Activated CD4-positive, alpha-beta T cell treated with anti-CD3 and anti-CD28 coated beads for 36 hours (primary cell): ENCODE measurements at places on chromosomes 4 and X. TPM values are rescaled to one million over a fixed set of nuclear protein-coding genes. Genes with fewer than 3 reads are reported as not detected.

Gene PPP1R3F
- total RNA-seq = 4.4 TPM

Gene GATA1
- total RNA-seq = not detected

Gene LRIT3
- total RNA-seq = 0.19 TPM

DNA sequence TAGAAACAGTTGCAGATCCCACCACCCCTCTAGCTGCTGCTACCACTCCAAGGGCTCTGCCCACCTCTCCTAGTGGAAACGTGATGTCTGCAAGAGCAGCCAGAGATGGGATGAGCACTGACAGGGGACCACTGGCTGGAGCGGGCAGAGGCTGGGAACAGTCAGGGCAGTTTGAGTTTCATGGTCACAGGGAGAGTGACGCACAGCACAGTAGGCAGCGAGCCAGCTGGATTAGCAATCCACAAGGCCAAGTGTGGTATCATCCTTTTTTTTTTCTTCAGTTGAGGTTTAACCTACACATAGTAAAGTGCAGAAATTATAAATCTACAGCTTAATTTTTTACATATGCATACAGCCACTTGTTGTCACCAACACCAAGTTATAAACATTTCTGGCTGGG lies 6.4 kb upstream of the SCML2 start:
- no peak for DNase-seq
- no peak overlapping the region for H3K27ac ChIP-seq
- H3K36me3 ChIP-seq = no peaks in the 10 kb centered on the region
- no peaks in the 10 kb centered on the region for H3K4me1 ChIP-seq

DNA sequence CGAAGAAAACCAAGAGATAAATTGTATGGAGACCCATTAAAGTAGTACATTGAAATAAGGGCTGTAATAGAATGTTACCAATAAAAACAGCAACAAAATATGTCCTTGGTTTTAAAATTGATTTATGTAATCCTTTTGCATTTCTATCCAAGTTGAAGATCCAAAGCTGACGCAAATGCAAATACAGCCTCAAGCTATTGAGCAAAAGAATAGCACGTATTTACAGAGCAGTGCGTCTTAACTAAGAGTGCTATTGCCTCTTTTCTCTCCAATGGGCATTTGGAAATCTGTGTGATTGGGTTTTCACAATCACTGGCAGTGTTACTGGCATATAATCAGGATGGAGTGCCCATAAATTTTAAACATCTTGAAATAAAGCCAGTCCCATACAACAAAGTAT lies 417.4 kb downstream of the TLL1 start:
- H3K36me3 ChIP-seq = no peaks in the 10 kb centered on the region
- H3K27me3 ChIP-seq = no peaks in the 10 kb centered on the region
- DNase-seq = no peak
- no peak overlapping the region for H3K4me3 ChIP-seq

DNA sequence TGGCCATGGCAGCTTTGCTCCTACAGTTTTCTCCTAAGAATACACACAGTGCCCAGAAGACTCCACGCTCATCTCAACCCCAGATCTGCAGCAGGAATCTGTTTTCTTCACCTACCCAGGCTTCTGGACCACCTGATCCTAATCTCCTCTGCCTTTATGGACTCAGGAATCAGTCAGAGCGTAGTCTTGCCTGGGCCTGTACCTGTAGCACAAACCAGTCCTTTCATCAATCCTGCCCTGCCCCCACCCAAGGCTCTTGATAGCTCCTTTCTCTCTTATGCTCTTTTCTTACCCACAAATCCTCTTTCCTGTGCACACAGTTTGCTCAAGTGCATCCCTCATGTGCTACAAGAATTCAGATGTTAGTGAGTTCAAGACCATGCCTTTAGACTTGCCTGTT lies 89.7 kb downstream of the ZNF718 start:
- H3K27ac ChIP-seq = no peak overlapping the region
- H3K4me3 ChIP-seq = no peak overlapping the region
- H3K36me3 ChIP-seq = peaks cover 34% of the 10 kb centered on the region
- no peak for DNase-seq
